Ascending aorta (tissue), 2 donors: ENCODE measurements at places on chromosomes 1 and 21.

DNA sequence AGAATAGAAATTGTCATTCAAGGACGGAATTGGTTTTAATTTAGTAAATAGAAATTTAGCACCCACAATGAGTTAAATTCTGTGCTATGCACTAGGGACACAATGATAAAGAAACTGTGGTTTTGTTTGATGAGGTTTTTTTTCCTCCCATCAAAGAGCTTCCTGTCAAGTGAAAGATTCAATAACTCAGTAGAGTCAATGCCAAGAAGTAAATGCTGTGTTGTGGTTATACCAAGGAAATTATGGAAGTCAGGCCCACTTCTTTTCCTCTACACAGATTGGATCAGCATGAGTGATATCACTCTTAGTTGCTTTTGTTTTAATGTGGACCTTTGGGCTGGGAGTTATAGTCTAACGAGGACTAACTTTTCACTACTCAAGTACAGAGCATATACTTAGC lies 1269.6 kb upstream of the ADGRL2 start:
- no peak for DNase-seq

DNA sequence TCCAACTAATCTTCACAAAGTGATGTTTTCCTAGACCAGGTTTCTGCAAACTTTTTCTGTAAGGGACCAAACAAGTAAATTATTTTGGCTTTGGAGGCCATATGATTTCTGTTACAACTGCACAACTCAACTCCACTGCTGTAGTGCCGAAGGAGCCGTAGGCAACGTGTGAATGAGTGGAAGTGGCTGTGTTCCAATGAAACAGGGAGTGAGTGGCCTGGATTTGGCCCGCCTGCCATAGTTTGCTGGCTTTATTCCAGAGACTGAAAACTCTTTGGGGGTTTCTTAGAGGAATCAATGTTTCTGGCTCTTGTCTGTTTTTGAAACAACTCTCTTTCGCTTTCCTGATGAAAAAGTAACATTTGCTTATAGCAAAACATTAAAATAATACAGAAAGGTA lies 12.6 kb upstream of the ACTL8 start:
- no peak for DNase-seq

DNA sequence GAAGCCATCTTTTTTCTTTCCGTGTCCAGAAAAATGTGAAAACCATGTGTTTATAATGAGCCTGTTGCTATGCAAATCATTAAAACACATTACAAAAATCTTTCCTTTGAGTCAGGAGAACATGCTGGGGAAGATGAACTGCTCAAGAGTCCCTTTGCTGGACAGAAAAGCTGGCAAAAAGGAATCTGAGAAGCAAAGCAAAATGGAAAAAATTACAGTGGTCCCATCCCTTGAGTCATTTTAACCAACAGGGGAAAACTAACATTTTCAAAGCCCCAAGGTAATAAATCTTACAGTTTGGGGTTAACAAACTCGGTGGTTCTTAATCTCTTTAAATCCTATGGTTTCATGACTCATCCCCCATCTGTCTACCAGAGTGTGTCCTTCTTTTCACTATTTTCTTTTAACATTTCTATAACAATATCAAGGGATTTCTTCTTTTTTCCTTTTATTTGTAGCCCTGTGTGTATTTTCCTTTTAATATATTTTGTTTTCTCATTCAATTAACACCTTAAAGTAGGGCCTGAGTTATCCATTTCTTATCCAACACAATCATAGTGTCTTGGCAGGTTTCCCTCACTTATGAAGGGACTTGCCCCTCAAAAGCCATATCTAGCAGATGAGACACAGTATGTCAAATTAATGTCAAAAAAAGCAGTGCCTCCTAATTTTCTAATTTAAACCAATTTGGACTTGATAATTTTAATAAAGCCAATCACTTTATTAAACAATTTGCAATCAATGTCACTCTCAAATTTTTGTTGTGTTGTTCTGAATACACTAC lies 105.4 kb downstream of the PTPN14 start:
- no peak for DNase-seq

GRCh38 chr1:211527006-211527405 lies 35.0 kb upstream of the RD3 start:
- no peak for DNase-seq

DNA sequence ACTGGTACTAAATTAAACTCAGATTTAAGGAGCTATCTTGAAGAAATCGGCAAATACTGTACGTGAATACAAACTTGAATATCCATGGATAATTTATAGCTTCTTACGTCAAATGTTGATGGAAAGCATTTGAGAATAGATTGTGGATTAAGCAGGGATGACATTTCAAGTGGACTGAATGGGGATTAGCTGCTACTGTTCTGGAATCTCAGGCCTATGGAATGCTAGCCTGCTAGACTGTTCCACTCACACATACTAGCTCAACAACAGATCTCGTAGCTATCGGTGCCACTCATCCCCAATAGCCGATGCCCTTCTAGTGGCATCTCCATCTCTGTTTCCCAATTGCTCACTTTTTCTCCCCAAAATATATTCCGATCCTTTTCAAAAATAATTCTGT lies 62.0 kb upstream of the USP25 start:
- no peak for DNase-seq

DNA sequence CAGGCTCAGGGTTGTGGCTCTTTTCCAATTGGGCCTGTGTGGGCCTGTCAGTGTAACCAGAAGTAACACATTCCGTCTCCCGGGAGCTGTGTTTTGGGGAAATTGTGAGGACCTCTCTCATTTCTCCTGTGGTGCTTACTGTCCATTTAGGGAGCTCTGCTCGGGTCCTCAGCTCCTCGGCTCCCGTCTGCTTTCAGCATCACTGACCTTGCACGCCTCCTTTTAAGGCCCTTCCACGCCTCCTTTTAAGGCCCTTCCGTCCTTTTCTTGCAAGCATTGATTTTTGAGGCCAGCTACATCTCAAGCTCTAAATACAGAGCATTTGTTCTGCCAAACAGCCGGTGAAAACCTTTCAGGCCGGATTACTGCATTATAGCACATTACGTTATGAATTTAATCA lies 9.7 kb downstream of the CA6 start:
- DNase-seq = no peak

GRCh38 chr1:154434346-154435085 lies 29.4 kb downstream of the IL6R start:
- DNase-seq = peak; percentile 61
